ENCODE measurements at places on chromosomes 4 and X.

DNA sequence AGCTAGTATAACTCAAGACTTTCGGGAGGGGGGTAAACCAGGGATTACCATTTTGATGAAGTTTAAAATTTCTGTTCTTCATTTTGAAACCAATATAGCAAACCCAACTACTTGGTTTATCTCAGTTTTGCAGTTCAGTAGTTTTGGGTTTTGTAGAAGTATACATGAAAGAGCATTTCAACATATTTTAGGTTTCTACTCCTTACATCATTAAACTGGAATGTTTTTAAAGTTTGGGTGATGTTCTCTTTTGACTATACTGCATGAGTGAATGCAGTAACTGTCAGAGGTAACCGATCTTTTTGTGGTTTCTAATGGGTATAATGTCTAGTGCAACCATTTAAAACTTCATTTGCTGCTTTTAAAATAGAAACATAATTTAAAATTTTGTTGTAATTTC, 248.3 kb upstream of the MAD2L1 start:
- DNase-seq, result no peak

GRCh38 chr4:176001151-176002006, 64.3 kb upstream of the WDR17 start:
- DNase-seq, result no peak

- no peak for DNase-seq
Observed at GRCh38 chr4:140109737-140110136, 44.2 kb downstream of the MAML3 start.

GRCh38 chr4:128525387-128525786, 237.8 kb upstream of the PGRMC2 start:
- no peak for DNase-seq

GRCh38 chrX:94977562-94977961, 1303.6 kb downstream of the FAM133A start:
- no peak for DNase-seq

DNA sequence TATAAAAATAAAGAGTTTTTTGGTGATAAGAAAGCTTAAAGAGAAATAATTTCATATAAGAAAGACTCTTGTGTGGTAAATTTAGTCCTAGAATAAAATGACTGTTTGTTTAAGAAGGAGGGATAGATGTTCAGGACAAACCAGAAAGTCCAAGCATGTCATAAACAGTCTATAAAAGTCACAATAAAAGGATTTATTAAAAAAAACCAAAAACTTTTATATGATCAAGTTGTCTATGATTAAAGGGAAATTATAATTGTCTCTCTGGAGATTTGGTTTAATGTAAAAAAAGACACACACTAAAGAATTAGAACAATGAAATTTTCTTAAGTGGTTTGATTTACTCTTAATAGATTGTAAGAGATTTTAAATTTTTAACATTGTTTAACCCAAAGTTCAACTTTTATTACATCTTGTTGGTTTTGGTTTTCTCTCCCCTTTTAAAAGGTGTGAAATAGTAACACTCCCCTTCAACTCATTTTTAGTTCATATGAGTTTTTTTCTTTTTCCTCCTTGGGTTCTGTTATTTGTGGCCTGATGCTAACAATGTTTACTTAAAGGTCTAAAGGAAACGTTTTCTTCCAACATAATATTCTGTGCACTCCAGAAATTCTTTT, 89.7 kb downstream of the PDHA2 start:
- no peak for DNase-seq

DNA sequence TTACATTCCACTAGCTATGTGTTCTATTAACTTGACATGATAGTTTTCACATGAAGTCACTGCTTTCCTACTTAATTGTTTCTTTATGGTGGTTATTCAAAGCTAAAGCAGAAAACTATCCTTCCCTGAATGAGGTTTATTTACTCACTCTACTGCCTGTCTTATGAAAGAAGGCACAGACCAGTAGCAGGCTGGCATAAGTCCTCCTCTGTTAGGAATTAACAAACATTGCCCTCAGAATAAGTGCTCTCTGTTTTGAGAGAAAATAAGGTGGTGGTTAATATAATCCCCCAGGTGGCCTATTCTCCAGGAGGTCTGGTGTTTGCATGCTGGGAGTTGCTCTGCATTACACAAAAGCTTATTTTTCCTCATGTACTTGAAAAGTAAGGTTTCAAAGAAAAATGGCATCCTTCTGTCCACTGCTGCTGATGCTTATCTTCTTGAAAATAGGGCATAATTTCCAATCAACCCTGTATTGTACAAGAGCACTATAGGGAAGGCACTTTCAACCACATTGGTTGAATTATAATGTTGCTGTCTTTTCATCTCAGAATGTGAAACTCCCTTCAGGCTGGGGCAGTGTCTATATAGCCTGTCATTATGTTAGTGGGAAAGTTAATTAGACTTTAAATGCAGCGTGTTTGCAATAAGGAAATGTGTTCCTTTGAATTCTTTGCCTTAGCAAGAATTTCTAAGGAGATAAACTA, 119.7 kb upstream of the TBC1D9 start:
- no peak for DNase-seq

DNA sequence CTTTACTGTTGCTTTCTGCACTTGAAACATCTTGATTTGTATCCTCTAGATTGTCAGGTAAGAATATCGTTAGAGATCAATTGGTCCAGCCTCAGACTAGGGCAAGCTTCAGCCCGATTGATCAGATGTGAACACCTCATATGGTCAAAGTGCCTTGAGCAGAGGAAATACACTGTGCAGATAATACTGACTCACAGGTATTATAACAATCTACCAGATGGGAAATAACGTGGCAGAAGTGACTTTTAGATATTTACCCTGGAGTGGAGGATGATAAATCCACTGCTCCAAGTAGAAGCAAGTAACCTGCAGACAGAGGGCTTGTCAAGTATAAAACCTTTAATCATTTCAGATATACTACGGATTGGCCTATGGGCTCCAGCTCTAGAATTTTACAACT, 17.9 kb downstream of the VEGFC start:
- no peak for DNase-seq

All from CD4-positive, alpha-beta T cell treated with Interferon gamma for 1 hour (primary cell).